Suppressor macrophage treated with lipopolysaccharide for 4 hours (primary cell): ENCODE measurements at places on chromosomes 12 and 14.

DNA sequence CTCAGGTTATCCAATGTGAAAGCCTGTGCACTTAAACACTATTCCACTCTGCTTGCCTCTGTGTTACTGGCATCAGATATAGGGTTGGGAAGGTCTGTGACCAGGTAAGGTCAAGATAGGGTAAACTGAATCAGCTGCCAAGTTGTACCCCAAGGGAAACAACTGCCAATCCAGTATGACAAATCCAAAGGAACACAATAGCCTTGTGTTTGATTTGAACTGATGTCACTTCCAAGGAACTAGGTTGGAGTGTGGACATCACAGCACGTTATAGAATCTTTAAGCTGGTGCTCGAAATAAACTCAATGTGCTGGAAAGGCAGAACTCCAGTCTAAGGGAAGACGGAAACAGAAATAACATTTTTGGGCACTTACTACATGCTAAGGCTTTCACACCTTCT, 223.4 kb upstream of the BTG1 start:
- DNase-seq, result no peak

DNA sequence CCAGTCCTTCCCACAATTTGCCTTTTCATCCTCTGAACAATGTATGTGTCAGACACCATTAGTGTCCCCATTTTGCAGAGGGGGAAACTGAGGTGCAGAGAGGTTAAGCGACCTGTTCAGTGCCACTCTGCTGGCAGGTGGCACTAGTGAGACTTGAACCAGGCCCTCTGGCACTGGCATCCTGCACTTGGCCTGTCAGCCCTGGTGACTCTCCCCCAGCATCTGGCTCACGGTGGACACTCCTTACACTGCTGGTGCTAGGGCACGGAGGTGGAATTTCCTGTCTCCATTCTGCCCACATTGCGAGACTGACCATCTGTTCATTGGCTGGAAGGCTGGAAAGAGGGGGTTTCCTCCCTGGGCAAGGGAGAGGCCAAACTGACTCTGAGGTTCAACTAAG, 48.7 kb downstream of the CCNK start:
- DNase-seq, result no peak

- no peak for DNase-seq
Observed at GRCh38 chr12:11689591-11690186, 40.2 kb downstream of the ETV6 start.

- DNase-seq, result no peak
Observed at GRCh38 chr12:109446869-109447268, 30.2 kb downstream of the KCTD10 start.

DNA sequence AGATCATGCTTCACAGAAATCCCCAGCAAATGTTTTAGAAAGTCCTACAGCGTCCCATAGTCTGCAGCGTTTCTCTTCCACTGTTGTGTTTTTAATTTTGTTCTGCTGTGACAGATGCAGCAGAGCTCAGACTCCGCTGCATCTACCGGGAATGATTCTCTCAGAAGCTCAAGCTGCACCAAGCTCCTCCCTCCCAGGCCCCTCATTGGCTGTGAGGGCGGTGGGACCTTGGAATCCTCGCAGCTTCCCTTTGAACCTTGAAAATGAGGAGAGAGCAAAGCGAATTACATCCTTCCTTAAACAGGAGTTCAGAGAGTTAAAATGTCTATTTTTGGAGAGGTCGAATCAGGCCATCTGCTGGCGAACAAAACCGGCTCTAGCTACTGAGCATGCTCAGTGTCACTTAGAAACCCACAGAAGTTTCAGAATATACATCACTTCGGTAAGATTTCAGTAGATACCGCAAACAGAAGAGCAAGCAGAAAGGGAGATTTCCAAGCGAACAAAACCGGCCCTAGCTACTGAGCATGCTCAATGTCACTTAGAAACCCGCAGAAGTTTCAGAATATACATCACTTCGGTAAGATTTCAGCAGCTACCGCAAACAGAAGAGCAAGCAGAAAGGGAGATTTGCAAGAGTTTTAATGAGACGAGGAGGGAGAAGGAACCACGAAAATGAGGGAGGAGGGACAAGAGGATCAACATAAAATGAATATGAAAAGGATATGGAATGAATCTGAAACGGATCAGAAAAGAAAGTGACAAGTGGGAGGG, at the start of gene ABCD2:
Gene ABCD2 (minus strand): TSS at position 144 of the 774 bp plus-strand sequence. CDS start 188 bp downstream, outside the sequence.
- peak; percentile 76 for DNase-seq

DNA sequence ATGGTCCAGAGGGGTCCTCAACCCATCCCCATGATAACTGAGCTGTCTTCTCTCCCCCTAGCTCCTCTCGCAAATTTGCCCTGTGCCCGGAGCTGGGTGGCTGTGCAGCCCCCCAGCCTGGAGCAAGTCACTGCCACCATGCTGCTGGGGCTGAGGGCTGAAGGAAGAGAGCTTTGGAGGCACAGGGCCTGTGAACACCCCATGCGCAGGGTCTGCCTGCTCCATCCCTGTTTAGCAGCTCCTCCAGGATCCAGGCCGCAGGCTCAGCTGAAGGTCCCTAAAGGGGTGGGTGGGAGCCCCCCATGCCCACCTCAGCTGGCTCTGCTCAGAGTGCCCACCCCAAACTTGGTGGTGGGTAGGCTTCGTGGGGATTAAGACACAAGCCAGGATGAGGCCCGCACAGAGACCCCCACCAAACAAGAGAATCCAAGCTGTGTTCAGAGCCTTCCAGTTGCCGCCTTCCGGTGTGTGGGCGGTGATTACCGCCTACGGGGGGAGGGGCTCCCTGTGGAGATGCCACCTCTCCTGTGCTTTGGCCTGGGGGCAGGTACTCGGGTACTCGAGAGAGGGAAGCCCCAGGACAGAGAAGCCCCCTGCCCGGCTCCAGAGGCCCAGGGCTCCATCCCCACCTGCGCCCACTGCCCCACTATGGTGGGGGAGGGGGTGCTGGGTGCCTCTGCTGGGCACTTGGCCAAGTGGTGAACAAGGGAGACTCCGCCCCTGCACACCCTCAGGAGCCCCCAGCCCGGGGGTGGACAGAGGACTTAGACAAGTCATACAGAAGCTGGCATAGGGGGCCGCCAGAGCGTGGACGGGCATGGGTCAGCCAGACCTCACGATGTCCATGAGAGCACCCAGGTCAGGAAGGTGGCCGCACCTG, 1.4 kb upstream of the JAG2 start:
- no peak for DNase-seq

DNA sequence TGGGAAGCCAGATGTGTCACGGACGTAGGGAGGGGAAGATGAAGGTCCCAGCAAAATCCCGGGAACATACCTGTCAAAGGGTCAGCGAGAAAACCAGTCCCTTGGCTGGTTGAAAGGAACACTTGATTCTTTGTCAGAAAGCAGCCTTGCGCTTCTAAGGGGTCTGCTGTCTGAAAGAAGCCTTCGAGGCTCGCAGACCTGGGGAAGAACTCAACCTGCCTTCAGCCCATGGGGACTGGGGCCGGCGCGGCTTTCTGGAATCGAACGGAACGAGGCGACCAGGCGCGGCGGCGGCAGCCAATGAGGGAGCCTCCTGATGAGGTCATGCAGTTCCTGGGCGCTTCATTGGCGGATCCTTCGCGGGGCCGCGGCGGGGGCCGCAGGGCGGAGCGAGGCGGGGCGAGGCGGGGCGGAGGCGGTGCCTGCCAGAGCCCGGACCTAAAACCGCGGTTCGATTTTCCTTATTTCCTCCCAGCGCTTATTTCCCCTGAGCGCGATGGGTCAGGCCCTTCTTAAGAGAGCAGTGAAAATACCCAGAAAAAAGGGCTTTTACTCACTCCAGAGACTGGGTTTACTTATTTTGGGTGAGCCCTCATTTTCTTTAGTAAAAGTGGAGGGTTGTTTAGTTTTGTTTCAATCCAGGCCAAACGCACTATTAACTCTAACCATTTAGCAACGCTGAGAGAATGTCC, 11.8 kb upstream of the TTC7B start:
- DNase-seq, result peak; percentile 97

DNA sequence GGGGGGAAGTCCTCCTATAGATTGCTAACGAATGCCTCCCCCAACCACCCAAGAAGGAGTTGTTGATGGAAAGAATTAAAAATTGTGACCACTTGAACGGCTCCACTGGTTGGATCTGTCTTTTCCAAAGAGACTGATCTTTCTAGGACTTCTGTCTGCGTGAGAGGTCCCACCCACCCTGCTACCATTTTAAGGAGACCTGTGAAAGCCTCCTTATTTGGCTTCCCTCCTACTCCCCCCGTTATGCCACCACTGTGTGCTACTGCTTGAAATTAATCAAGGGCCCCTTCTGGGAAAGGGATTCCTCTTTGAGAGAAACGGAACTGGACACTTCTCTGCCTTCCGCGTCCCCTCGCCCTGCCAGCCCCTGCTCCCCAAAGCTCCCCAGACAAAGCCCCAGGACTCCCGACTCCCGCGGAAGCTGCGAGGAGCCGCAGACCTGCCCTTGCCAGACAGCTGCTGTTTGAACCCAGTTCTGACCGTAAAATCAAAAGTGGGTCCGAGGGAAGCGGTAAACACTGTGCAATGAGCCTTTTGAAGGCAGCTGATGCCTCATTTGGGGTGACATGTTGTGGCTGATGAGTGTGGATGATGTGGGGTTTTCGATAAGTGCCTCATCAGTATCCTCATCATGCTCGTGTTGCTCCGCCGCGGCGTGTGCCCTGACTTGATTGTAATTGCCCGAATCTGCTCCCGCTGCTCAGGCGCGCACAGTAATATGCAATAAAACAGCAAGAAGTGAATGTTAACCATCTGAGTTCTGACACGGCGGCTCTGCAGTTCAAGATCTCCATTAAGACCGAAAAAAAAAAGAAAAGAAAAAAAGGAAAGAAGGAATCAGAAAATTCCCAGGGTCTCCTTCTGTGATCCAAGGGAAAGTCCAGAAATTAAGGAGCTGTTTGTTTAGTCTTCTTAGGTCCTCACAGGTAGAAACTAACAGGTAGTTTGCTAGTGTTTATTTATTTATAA, 48.2 kb downstream of the MBIP start:
- peak; percentile 15 for DNase-seq

GRCh38 chr12:57727758-57728395, 10.7 kb downstream of the AGAP2 start:
- DNase-seq, result no peak

- no peak for DNase-seq
Observed at GRCh38 chr12:42507565-42507964, 82.0 kb downstream of the PRICKLE1 start.

DNA sequence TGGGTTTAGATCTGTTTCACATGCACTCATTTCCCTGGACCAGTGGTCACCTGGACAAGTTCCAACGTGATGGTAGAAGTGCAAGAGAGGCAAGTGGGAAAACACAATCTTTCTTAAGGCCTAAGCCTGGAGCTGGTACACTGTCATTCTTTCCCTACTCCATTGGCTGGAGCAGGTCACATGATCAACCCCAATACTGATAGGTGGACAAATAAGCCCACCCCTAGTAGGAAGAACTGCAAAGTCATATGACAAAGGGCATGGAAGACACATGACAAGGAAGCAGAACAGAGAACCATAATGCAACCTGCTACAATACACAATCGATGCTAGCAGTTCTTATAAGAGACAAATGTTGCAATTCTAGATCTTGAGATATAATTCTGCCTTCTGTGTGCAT, 66.3 kb downstream of the SRRM4 start:
- DNase-seq, result no peak

- DNase-seq, result no peak
Observed at GRCh38 chr12:56165369-56165768, 7.2 kb downstream of the MYL6 start.

DNA sequence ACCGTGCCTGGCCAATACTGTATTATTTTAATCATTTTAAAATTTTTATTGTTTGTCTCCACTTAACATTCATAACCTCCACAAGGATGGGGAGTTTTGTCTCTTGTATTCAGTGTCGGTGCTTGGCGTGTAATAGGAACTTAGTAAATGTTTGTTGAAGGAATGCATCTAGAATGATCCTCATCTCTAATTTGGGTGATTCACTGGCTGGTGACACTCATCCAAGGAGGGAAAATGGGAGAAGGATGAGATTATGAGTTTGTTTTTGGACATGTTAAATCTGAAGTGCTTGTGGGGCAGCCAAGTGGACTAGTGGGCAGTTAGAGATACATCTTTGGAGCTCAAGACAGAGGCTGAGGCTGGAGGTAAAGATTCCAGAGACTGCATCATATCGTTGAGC, 5.1 kb downstream of the KLC1 start:
- no peak for DNase-seq

DNA sequence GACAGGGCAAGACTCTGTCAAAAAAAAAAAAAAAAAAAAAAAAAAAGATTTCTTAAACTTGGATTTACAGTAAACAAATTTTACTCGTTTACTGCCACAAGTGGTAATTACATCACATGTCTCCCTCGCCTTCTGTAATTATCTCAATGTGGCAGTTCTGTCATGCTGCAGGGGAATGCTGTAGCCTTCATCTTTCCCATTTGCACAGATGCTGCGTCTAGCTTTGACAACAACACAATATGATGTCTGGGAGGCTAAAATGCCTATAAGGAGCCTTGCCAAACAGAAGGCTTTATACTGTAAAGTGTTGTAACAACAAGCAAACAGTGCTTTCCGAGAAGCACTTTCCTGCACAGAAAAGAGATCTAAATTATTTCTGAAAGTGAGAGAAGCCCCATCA, 48.7 kb downstream of the ESR2 start:
- no peak for DNase-seq

DNA sequence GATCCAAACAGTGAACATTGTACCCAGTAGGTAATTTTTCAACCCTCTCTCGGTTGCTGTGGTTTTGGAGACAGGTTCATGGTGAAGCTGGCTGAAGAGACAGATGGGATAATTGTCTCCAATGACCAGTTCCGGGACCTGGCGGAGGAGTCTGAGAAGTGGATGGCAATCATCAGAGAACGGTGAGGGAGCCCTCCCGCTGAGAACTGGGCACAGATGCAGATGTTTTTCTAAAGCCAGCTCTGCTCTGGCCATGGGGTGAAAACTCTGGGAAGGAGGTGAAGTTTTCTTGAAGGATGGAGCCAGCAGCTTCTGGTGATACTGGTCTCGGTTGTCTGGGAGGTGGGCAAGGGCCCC, 6.2 kb downstream of the KHNYN start:
- no peak for DNase-seq

GRCh38 chr12:26627335-26627734, 205.7 kb downstream of the ITPR2 start:
- no peak for DNase-seq

DNA sequence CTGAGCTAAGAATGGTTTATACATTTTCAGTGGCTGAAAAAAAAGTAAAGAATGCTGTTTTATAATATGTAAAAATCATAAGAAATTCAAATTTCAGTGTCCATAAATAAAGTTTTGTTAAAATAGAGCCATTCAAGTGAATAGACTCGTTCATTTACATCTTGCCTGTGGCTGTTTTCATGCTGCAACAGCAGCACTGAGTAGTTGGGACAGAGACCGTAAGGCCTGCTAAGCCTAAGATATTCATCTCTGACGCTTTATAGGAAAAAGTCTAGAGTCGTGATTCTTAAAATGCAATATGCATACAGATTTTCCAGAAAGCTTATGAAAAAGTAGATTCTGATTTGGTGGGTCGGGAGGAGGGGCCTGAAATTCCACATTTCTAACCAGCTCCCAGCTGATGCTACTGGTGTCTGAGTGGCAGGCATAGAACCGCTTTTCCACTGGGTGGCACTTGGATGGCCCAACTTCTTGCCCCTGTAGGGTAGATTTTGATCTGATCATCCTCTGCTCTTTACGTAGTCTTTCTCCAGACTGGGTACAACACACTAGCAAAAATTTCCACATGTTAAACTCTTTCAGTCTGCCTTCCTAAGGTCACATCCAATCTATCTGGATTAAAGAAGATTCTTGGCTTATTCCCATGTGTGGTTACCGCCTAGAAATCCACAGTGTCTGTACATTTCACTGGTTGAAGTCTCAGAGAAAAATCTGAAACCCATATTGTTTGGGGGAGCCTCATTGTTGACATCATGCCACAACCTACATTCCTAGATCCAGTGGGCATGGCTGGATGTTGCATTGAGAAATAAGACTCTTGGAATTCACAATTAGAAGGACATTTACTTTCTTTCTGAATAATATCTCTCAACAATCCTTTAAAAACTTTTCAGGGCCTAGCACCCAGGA, 151.2 kb downstream of the C12orf75 start:
- no peak for DNase-seq
